ENCODE measurements at places on chromosomes 3 and 15.

DNA sequence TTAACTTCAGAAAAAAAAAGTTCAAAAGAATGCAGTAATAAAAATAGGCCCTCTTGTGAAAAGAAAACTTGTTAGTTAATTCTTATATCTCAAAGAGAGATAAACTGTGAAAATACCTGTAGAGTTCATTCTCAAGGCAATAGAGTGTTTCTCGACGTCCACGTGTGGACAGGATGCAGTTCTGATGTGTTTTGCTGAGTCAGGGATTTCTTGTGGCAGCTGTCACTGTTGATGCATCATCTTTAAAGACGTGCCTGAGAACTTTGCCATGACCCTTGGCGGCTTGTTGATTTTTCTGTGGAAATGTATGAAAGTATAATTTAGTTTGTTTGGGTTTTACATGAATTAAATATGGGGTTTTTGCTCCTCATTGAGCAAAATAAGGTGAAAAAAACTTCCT is 702.2 kb downstream of the NLGN1 start:
- no peak for DNase-seq

- no peak for DNase-seq
Observed at GRCh38 chr3:59508273-59508672, 458.4 kb upstream of the CFAP20DC start.

GRCh38 chr15:66820481-66821176 is 118.6 kb downstream of the SMAD6 start:
- no peak for DNase-seq

DNA sequence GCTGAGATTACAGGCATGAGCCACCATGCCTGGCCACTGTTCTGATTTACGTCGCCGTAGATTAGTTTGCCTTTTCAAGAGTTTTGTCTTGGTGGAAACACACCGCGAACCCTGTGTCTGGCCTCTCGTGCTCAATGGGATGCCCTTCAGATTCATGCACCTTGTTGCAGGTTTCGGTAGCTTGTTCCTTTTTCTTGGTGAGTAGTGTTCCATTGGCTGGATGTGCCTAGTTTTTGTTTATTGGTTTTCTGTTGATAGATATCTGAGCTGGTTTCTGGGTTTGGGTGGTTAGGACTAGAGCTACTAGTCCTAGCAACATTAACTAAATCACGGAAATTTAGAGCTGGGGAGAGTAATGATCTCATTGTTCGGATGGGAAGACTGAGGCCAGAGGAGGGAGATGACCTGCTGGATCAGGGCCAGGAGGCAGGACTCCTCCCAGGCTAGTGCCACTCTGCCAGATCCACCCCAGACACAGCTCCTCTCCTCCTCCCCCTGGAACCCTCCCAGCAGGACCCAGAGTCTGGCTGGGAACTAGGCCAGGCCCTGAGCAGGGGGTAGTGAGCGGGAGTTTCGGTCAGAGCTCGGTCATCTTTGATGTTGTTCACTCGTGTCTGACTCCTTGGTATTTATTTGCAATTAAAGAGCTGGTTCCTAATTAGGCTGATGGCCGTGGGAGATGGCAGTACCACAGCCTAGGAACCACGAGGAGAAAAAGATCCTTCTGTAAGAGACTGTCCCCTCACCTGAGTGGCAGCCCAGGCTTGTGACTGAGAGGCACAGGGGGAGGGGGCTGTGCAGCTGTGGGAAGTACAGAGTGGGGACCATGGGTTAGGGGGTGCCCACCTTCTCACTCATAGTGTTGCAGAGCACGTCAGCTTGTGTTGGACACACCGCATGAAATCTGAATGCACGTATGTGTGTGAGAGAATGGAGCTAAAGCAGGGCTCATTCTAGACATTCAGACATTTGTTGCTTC is 73.4 kb downstream of the SMAD6 start:
- no peak for DNase-seq

All from hematopoietic multipotent progenitor cell (in vitro differentiated cells).